ENCODE measurements at places on chromosomes 7 and 10.

DNA sequence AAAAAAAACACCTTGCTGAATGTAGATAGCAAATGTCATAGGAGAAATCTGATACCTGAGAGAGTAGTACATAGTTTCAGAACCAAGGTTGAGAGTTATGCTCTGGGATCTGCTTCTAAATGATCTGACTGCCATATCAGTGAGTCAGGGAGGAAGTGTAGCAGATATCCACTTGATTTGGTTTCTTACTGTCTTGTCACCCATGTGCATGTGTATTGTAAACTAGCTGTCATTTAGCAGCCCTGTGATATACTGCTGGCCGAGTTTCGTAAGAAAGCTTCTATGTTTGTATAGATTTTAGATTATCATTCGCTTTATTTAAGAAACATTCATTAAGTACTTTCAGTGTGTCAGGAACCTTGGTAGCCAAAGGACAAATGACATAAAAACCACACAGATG is 42.0 kb downstream of the SP4 start:
- no peaks in the 10 kb centered on the region for H3K4me1 ChIP-seq
- no peaks in the 10 kb centered on the region for H3K36me3 ChIP-seq
- H3K27me3 ChIP-seq, result no peaks in the 10 kb centered on the region
- H3K4me3 ChIP-seq, result no peak overlapping the region
- ATAC-seq, result no peak
- H3K27ac ChIP-seq, result no peak overlapping the region

DNA sequence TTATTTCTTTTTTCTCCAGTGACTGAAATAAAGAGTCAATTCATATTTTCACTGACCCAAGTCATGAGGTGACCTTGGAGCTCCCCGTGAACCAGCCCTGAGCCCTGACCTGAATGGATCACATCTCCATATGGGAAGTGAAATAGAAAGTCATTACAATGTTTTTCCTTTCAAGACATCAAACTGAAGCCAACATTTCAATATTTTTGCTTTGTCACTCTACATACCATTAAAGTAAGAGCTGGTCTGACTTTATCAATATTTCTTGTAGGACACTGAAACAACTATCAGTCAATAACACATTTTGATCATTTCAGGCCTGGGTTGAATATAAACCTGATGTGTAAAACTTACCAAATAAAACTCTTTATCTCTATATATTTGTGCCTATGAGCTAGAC is 249.8 kb upstream of the PHF14 start:
- H3K36me3 ChIP-seq, result no peaks in the 10 kb centered on the region
- H3K27ac ChIP-seq, result no peak overlapping the region
- H3K4me1 ChIP-seq, result no peaks in the 10 kb centered on the region
- H3K4me3 ChIP-seq, result no peak overlapping the region

DNA sequence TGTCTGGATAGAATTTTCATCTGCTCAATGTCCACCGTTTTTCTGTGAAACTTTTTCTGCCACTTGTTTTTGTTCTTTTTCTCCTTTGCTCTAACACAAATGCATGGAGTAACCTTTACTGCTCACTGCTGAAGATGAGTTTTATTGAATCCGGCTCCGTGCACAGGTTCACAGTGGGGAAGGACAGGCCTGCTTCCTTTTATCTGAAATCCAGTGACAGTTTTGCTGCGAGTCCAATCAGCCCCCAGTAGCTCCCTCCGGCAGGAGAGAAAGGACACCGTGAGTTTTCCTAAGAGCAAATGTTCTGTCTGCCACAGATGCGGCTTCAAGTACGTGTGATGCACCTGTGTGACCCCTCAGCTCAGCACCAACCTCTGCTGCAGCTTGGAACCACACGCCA is 246.8 kb downstream of the MAD1L1 start:
- H3K27me3 ChIP-seq, result no peaks in the 10 kb centered on the region
- no peak overlapping the region for H3K4me3 ChIP-seq
- no peak for ATAC-seq
- H3K36me3 ChIP-seq, result no peaks in the 10 kb centered on the region
- H3K27ac ChIP-seq, result no peak overlapping the region

DNA sequence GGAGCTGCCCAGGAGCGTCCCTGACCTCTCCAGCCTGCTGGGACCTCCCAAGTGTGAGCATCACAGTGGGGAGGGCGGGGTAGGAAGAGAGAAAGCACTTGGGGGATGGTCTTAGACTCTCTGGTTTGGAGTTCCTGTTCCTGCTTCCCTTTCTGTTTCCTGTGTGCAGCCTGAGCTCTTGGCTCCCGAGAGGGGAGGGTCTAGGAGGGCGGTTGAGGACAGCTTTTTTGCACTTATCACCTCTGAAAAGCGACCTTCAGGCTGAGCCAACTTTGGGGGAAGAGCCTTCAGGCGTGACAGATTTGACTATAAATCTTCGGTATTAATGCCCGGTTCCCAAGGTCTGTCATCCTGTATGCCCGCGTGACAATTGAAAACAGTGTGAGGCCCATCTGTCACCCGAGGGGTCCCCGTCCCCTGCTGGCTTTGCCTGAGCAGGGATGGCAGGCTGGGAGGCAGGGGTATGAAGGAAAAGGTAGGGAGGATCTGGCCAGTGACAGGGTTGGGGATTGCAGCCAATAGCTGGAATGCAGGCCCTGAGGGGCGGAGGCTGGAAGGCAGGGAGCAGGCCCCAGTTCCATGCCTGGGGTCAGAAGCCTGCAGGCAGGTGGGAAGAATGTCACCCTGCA is 78.6 kb downstream of the CDH23 start:
- H3K4me3 ChIP-seq, result no peak overlapping the region
- H3K4me1 ChIP-seq, result peaks cover 2% of the 10 kb centered on the region
- no peak overlapping the region for H3K27ac ChIP-seq
- no peaks in the 10 kb centered on the region for H3K27me3 ChIP-seq

DNA sequence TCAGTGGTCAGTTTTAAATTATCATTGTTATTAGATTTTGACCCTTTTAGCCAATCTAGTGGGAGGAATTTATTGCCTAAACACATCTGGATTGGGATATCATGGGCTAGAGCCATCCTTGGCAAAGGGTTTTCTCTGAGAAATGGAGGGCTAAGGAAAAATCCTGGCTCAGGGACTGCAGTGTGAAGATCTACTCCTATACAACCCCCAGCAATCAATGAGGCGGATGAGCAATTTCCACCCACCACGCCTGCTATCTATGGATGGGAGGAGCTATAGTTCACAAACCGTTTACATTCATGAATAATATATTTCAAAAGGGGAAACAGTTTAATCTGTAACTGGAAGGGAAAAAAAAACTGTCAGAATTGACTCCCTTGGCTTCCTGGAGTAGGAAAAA is 2.7 kb downstream of the CAV1 start:
- ATAC-seq, result no peak
- H3K4me3 ChIP-seq, result peak overlapping the region; percentile 75
- no peaks in the 10 kb centered on the region for H3K27me3 ChIP-seq
- peaks cover 15% of the 10 kb centered on the region for H3K36me3 ChIP-seq

DNA sequence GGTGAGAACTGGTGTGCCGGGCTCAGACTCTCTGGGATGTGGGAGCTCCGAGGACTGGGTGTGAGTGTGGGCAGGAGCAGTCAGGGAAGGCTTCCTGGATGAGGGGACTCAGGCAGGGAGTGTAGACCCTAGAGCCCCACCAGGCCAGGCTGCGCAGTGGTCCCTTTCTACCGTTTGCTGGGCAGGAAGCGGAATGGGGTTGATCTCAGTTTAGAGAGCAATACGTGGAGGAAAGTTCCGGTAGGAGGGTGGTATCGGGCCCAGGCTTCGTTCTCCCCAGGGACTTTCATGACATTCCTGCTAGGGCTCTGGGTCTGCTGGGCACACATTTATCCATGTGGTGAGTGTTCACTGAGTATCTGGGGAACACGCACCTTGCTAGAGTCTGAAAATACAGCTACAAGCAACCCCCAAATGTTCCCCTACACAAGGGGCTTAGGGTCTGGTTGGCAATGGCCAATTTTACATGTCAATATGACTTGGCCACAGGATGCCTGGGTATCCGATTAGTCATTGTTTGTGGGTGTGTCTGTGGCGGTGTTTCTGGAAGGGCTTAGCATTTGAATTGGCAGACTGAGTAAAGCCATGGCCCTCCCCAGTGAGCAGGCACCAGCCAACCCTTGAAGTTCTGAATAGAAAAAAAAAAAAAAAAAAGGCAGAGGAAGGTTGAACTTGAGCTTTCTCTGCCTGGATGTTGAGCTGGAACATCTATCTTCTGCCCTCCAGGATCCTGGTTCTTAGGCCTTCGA is 20.8 kb downstream of the GHRHR start:
- no peaks in the 10 kb centered on the region for H3K36me3 ChIP-seq
- peaks cover 28% of the 10 kb centered on the region for H3K4me1 ChIP-seq
- H3K27ac ChIP-seq, result no peak overlapping the region

DNA sequence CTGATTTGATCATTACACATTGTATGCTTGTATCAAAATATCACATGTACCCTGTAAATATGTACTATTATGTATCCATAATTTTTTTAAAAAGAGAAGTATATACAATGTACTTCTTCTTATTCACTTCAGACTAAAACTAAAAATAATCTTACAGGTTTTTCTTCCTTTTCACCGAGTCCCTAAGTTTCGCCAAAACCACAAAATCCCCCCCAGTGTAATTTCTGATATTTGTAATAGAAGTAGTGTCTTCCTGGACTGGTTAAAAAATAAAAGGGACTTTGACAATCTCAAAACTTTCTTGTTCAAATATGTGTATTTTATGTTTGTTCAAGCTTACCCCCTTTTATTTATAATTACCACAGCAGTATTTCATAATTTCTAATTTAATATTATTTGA is 23.9 kb downstream of the EPC1 start:
- peaks cover 99% of the 10 kb centered on the region for H3K4me1 ChIP-seq
- no peaks in the 10 kb centered on the region for H3K36me3 ChIP-seq
- no peaks in the 10 kb centered on the region for H3K27me3 ChIP-seq
- ATAC-seq, result no peak

DNA sequence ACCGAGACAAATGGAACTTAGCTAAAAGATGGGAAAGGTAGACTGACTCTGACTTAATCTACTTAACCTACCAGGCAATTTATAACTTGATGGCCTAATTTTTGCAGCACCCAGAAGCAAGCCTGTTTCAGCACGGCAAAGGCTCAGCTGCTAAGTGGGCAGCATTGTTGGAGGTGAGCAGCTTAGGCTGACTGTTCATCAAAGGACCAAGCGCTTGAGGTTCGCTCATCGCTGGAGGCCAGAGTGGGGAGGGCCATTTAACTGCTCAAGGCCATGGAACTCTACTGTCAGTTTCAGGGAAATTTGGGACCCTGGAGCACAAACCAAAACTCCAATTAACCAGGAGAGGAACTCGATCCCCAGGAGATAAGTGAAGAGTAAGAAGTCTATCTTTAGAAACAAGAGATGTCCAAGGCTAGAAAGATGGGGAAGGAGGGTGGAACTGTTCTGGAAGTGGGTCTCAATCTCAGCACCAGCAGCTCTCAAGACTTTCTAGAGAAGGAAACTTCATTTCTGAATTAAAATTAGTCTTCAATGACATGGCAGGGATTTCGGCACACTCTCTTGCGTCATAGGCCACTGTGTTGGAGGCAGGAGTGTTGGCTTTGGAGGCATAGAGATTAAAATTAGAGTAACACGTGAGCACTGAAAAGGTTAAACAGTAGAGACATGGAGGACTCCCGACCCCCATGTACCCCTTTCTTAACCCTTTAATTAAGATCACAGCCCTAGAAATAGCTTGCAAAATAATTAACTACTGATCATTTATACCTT is 43.1 kb downstream of the EGFR start:
- peaks cover 19% of the 10 kb centered on the region for H3K4me1 ChIP-seq
- ATAC-seq, result no peak
- H3K36me3 ChIP-seq, result no peaks in the 10 kb centered on the region
- no peak overlapping the region for H3K27ac ChIP-seq

GRCh38 chr7:80942261-80943041 is 23.6 kb upstream of the SEMA3C start:
- no peaks in the 10 kb centered on the region for H3K27me3 ChIP-seq
- peak; percentile 96 for ATAC-seq
- H3K4me1 ChIP-seq, result peaks cover 32% of the 10 kb centered on the region
- H3K27ac ChIP-seq, result peak overlapping the region; percentile 59

- no peaks in the 10 kb centered on the region for H3K36me3 ChIP-seq
- ATAC-seq, result no peak
- H3K4me3 ChIP-seq, result no peak overlapping the region
- no peaks in the 10 kb centered on the region for H3K4me1 ChIP-seq
- H3K27ac ChIP-seq, result no peak overlapping the region
- H3K27me3 ChIP-seq, result no peaks in the 10 kb centered on the region
Observed at GRCh38 chr10:64201936-64202335, 680.7 kb downstream of the REEP3 start.

DNA sequence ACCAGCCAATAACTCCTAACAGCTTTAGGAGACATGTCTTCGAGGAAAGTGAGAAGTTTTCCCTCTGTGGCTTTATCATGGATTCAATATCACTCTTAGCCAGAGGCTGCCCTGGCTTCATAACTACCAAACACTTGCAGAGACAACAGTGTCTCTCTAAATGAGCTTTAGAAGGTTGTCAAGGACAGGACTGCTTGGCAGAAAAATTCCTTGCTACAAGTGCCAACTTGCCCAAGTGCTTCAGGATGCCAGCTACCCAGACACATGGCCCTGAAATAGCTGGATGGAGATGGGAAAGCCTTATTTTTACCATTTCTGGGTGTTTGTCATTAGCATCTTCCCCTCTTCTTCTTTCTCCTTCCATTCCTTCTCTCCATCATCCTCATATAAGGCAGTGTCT is 137.1 kb upstream of the MDFIC start:
- H3K36me3 ChIP-seq, result no peaks in the 10 kb centered on the region
- no peaks in the 10 kb centered on the region for H3K27me3 ChIP-seq
- H3K4me1 ChIP-seq, result no peaks in the 10 kb centered on the region

GRCh38 chr10:26970667-26971066 is 109.9 kb upstream of the ABI1 start:
- peaks cover 41% of the 10 kb centered on the region for H3K36me3 ChIP-seq
- H3K4me3 ChIP-seq, result no peak overlapping the region
- ATAC-seq, result no peak

DNA sequence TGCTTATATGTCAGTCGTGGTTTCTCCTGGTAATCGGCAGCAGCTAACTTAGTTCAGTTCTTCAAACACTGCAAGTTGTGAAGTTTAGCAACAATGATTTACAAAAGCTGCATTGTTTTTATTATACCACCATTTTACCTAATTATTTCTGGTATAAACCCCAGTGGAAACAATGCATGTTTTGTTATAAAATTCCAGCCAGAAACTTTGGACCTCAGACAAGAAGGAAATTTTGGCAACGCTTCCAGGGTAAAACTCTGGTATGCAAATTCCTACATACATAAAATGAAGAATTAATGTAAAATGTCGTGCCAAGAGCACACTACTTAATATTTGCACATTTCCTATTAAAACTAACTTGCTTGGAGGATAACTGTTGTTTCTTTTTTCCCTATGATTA is 277.4 kb upstream of the LYZL1 start:
- H3K4me1 ChIP-seq, result no peaks in the 10 kb centered on the region
- H3K27ac ChIP-seq, result no peak overlapping the region
- no peak overlapping the region for H3K4me3 ChIP-seq
- peaks cover 6% of the 10 kb centered on the region for H3K27me3 ChIP-seq
